ENCODE measurements at places on chromosomes 3 and 15.

DNA sequence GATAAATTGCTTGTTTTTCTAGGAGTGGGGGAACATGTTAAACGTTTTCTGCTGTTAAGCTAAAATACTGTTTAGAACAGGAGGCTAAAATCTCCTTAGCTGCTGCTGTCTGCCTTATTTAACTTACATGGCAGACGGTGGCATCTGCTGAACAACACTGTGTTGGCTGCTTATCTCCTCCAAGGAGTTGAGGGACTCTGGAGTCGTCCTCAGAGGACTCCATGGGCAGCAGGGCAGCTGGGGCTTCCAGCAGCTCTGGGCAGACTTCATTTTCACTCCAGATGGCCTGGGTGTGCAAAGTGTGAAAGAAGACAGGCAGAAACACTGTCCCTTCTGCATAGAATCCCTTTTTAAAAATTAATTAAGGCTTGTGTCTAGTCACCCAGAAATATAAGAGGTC, 52.9 kb upstream of the NUDT16 start:
- no peak for DNase-seq

DNA sequence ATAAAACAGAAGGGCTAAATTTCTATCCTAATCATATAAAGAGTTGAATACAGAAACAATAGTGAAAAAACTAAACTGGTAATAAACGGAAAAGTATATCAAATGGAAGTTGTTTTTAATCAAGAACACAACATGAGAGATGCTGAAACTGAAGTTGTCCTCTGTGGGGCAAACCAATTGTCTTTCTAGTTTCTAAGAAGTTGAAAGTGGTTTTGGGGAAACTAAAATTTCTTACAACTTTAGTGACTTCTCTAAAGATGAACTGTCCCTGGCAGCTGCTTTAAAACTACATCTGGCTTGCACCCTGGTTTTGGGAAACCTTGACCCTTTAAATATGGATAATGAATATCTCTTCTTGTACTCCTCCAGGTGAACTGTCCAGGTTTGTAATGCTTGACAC, 155.6 kb downstream of the ADAM10 start:
- DNase-seq: no peak

- no peak for DNase-seq
Observed at GRCh38 chr3:50615190-50615589, 1.8 kb upstream of the MAPKAPK3 start.

- DNase-seq: no peak
Observed at GRCh38 chr15:70825841-70826240, 28.1 kb downstream of the LARP6 start.

DNA sequence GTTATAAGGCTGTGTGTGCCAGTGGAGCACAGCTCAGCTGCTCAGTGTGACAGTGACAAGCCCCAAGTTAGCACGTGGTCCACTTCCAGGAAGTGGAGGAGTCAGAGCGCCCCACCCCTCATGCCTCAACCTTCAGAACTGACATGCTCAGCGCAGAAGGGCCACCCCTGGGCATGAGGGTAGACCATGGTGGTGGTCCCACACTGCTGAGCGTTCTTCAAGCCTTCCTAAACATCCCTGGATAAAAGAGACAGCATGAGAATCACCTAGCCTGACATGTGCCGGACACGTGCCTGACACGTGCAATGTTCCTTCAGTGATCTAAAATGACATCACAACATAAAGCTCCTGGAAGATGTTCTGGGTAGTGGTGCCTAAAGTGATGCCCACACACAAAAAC, 16.8 kb downstream of the ATP10A start:
- DNase-seq: no peak

- no peak for DNase-seq
Observed at GRCh38 chr3:48601622-48601994, 6.5 kb upstream of the COL7A1 start.

- no peak for DNase-seq
Observed at GRCh38 chr15:85312486-85312885, 67.9 kb upstream of the AKAP13 start.

- no peak for DNase-seq
Observed at GRCh38 chr15:59879506-59880265, 124.4 kb upstream of the FOXB1 start.

DNA sequence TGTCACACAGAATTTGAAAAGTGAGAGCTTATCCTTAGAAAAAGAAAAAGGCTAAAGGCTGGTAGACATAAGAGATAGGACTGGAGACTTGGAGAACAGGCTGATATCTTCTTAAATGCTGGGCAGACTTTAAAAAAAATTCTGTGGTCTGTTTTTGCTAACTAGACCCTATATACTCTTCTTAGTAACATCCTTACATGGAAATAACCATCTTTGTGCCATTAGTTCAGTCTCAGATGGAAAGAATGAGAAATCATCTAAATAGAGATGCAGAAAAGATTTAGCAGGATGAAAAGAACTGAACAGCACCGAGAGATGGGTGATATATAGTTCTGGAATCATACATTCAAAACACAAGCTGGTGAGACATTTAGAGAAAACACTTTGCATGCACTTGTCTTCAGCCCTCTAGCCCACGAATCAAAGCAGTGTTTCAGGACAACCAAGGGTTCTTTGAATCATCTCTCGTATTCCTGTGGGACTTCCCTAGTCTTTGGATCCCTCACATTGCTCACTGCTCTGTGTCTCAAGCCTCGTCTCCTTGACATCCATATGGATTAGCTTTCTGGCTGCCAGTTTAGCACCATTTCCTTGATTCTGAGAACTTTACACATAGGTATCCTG, 93.0 kb upstream of the LYSMD4 start:
- no peak for DNase-seq

DNA sequence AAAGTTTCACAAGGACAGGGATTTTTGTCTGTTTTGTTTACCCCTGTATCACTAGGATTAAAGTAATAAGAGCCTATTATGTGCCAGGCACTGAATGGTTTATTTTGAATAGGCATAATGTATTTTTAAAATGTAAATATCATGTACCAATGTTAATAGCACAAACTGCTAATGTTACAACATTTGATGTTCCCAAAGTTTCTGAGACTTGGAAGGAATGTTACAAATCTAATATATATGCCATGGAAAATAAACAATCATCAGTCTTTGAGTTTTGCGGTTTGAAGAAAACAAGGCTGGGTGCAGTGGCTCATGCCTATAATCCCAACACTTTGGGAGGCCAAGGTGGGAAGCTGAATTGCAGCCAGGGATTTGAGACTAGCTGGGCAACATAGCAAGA, 159.4 kb downstream of the CDIN1 start:
- no peak for DNase-seq

GRCh38 chr3:126447456-126448106, 28.1 kb downstream of the ZXDC start:
- no peak for DNase-seq

DNA sequence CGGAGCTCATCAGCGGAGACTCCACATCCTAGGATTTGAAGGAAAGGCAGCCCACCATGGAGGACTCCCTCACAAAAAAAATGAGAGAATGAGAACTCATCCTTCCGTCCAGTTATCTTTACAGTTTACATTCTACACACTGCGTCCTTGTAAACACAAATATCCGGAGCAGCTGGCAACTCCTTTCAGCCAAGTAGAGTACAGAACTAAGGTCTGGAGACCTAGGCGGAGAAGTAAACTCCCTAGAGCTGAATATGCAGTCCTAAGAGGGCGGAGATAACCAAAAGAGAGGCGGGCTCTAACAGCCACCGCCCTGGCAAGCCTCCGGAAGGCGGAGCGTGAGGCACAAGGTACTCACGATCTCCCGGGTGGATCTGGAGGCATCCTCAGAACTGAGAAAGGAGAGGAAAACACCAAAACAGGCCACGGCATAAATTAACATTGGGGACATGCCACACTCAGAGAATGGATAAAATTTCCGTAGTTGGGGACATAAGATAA, 924 bp upstream of the SIN3A start:
- peak; percentile 94 for DNase-seq

DNA sequence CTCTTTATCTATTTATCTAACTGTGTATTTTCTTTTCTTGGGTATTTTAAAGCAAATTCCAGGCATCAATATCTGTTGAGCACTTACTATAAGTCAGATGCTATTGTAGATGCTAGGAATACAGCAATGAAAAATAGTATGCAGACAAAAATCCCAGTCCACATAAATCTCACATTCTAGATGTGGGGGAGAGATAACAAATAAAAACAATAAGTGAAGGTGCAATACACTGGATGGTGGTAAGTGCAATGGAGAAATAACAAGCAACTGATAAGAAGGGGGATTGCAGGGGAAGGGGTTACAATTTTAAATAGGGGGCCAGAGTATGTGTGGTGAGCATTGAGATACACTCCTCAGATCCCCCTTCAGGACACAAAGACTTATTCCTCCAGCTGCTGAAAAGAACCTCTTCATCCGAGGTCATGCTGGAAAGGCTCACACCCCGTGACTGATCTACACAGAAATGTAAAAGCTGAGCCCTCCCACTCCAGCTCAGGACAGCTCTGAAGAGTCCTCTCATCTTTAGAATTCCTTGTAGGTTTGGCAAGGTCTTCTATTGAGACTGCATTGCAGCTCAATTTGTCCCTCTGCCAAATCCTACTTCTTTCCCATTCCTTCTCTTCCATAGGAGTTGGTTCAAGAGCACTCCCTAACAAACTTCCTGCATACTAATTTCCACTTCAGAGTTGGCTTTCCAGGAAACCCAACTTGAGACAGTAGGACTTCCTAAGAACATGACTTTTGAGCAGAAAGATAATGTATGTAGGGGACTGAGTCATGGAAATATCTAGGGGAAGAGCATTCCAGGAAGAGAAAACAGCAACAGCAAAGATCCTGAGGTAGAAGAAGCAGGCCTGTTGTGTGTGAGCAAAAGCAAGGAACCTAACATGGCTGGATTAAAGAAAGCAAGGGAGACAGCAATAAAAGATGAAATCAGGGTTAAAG, 8.1 kb upstream of the SCG3 start:
- no peak for DNase-seq

DNA sequence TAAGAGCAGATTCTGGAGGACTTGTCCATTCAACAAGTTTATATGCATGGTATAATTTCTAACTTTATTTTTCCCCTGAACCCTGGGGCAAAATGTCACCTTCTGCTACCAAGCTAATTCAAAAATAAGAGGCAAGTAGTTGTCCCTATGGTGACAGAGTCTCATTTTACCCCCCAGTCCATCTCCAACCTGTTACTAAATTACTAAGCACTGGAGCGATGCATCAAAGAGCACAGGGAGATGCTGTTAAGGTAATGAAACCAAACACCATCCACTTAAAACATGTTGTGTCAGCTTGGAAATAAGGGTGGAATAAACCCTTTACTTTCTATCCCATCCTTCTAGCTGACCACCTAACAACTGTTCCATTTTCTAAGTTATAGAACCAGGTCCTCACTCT, 417.4 kb upstream of the ATP11B start:
- DNase-seq: no peak

- DNase-seq: no peak
Observed at GRCh38 chr15:36782681-36783080, 203.3 kb downstream of the CDIN1 start.

GRCh38 chr3:94115482-94115881, 52.6 kb downstream of the NSUN3 start:
- no peak for DNase-seq

GRCh38 chr15:89486726-89487050, 9.7 kb downstream of the RHCG start:
- DNase-seq: no peak

- DNase-seq: no peak
Observed at GRCh38 chr3:166499636-166500035, 662.4 kb upstream of the BCHE start.

DNA sequence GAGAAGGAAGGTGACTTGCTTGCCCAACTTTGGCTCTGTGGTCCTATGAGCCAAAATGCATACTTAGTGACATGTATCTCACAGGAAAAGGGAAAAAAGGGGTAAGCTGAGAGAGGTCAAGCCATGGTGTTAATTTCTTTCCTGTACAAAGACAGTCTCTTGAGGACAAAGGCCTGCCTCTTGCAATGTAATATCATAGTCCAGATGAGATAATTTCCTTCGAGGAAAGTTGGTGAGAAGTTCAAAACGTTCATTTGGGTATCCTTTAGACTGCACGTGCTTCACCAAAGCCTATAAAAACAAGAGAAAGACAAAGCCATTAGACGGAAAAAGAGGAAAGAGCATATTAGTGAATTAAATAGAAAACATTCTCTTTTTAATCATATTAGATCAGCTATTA, 18.4 kb upstream of the TM4SF19 start:
- DNase-seq: no peak

GRCh38 chr15:93520206-93520605, 431.2 kb upstream of the RGMA start:
- no peak for DNase-seq
